ENCODE measurements at places on chromosomes 5 and 9.

DNA sequence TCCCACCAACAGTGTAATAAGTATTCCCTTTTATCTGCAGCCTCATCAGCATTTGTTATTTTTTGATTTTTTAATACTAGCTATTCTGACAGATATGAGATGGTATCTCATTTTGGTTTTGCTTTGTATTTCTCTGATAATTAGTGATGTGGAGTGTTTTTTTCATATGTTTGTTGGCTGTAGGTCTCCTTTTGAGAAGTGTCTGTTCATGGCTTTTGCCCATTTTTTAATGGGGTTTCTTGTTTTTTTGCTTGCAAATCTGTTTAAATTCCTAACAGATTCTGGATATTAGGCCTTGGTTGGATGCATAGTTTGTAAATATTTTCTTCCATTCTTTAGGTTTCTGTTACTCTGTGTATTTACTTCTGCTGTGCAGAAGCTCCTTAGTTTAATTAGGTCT is 445.4 kb upstream of the DAB2 start:
- no peak for DNase-seq

DNA sequence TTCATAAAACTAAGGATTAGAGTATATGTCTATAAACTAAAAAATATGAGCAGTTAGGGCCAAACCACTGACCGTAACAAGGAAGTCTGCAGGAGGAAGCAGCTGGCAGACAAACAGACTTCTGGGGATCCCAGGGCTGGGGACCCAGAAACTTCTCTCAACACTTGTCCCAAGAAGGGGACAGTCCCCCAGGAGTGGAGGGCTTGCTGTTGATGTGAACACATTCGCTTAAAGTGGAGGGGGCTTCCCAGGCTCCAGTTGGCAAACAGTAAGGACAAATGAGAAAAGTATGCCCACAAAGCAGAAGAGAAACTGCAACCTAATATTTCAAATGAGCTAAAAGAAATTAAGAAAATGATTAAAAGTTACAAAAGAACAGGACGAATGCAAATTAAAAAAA is 83.7 kb downstream of the PDE8B start:
- DNase-seq, result no peak

- no peak for DNase-seq
Observed at GRCh38 chr5:40405996-40406740, 273.5 kb upstream of the PTGER4 start.

GRCh38 chr9:27385606-27386322 is 88.8 kb upstream of the EQTN start:
- DNase-seq, result no peak

DNA sequence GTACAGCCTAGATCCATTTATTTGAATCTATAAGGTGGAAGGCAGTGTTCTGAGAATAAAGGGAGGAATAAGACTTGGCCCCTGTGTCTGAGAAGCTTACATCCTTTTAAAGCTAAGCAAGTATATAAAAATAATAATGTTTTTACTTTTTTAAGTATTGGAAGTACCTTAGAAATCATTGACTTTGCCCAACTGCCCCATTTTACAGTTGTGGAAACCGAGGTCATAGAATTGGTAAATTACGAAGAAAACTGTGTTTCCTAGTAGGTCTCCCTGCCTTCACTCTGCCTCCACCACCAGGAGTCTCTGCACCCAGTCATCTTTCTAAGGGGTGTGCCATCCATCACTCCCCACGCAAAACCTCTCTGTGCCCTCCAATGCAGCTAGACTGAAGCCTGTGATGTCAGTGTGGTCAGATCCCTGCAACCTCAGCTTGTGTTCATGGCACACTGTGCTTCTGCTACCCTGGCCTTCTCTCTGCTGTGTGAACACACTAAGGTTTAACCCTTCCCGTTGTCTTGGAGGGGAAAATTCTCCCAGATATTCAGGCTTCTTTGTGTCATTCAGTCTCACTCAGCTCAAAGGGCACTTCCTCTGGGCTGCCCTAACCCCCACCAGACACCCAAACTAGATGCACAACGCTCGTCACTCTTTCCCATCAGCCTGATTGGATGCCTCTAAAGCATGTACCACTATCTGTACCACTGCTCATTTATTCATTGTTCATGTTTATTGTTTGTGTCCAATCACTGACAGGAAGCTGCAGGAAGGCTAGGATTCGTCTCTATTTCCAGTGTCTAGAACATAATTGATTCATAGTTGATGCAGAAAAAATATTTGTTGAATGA is 18.2 kb downstream of the ADRB2 start:
- no peak for DNase-seq

- DNase-seq, result no peak
Observed at GRCh38 chr9:115593587-115594091, 475.7 kb upstream of the TNC start.

DNA sequence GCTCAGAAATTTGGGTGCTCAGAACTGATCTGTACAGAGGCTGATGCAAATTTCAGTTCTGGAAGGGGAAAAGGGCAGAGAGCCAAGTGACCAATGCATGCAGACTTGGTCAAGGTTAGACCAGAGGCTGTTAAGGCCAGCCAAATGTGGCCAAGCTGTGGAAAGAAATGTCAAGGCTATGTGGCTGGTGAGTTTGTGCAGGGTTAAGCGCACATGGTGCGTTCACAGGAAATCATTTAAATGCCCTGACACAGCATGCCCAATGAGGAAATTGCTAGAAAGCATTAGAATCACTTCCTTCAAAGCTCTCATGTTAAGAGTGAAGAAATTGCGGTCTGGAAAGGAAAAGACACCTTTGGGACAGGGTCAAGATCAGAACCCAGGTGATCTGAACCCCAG is 58.0 kb downstream of the PTPN3 start:
- peak; percentile 74 for DNase-seq

GRCh38 chr9:136245219-136246150 is at the start of gene QSOX2:
Gene QSOX2, minus strand, starts transcription at chr9:136245812. Its CDS starts 9 bp downstream, at chr9:136245803.
- DNase-seq, result peak; percentile 13

GRCh38 chr5:173090639-173091038 is 34.5 kb downstream of the CREBRF start:
- DNase-seq, result no peak

GRCh38 chr5:133602835-133603380 is 9.4 kb downstream of the FSTL4 start:
- DNase-seq, result no peak

GRCh38 chr5:127311781-127312525 is 21.4 kb downstream of the MEGF10 start:
- no peak for DNase-seq

DNA sequence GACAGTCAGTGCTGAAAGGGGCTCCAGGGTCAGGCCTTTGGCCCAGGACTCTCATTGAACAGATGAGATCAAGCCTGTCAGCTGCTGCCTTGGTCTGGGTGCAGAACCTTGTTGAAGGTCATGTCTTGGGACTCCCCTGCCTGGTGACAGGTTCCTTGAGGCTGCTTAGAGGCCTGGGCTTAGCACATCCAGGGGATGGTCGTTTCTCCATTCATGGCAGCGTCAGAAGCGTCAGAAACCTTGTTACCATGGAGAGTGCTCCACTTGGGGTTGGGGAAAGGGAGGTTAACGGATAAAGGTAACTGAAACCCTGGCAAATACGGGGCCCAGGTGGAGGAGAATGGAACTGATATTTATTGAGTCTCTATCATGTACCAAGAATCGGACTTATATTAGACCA is 8.8 kb downstream of the ARPC5L start:
- no peak for DNase-seq

- no peak for DNase-seq
Observed at GRCh38 chr5:148794275-148794674, 32.1 kb upstream of the ADRB2 start.

DNA sequence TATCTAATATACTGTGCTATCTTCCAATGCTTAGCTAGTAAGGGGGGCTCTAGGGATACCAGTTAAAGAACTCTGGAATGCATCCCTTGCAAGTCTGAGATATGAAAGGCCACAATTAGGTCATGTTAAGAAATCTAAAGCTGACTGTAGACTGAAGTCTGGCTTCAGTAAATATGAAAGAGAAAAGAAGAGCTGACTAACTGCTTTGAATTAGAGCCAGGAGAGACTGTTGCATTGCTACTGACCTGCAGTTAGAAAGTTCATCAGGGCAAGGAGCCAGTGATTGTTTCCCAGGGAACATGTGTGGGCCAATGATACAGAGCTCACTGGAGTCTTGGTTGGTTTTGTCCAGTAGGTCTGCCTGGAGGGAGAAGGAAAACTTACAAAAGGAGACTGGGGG is 472.1 kb upstream of the TNC start:
- no peak for DNase-seq

DNA sequence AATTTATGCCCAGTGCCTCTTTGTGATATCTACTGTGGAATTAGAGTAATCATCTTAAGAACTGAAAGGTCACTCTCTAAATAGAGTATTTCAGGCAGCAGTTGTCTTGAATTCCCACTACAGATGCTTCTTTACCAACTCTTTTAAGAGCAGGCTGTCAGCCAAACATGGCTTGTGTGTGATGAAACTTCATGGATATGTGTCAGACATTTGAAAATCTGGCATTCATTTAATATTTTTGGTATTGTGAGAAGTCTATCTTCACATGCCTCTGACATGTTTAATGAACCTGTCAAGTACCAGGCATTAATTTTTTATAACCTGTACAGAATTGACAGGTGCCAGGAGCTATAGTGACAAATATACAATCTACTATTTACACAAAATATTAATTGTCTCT is 318.6 kb downstream of the CDH9 start:
- DNase-seq, result no peak

GRCh38 chr5:159214486-159215271 is 5.3 kb upstream of the RNF145 start:
- DNase-seq, result no peak

All from GF-D8 (cell line).